ENCODE measurements at places on chromosomes 6 and 20.

DNA sequence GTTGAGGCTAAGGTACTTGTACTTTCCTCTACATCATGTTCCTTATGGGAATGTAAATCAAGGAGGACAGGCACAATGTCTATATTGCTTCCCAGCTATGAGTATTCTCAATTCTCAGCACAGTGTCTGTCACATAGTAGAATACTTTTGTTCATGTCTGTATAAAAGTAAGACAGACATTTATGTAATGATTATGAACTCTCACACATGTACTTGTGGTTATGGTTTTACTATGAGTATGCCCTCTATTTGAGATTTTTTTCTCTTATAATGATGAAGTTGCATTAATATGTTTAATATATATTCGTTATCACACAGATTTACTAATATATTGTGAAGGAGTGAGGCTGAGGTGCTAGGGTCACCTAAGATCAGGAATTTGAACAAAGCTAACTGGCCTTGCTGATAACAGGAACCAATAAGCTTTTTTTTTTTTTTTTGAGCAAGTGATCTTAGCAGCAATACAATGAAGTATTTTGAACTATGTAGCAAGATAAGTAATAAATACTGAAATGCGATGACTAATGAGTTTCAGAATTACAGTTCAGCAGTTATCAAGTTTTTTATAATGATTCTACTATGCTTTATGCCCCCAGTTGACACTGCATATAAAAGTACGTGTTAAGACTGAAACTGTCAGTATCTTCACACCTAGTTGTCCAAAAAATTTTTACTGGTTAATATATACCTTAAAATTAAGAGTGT lies 623.1 kb downstream of the HTR1B start:
- DNase-seq = no peak

DNA sequence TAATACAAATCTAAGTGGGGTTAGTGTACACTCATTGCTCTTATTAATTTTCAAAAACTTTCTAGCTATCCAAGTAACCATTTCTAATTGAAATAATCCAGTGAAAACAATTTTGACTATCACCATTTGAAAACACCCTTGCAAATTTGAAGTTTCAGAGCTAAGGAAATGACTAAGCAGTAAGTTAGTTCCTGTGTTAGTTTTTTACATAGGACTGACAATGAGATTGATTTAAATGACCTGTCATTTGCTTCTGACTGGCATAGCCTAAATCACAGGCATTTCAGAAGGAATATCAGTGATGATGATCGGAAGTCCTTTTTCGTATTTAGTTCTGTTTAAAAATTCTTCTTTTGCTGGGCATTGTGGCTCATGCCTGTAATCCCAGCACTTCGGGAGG lies 27.0 kb downstream of the STK4 start:
- DNase-seq = no peak

GRCh38 chr20:46252352-46253091 lies 55.8 kb downstream of the CDH22 start:
- DNase-seq = no peak

- peak; percentile 45 for DNase-seq
These were observed 40.1 kb downstream of the ILRUN start for GRCh38 chr6:34656378-34657036.

- DNase-seq = no peak
These were observed 6.7 kb downstream of the TCEA2 start for GRCh38 chr20:64069614-64070243.

DNA sequence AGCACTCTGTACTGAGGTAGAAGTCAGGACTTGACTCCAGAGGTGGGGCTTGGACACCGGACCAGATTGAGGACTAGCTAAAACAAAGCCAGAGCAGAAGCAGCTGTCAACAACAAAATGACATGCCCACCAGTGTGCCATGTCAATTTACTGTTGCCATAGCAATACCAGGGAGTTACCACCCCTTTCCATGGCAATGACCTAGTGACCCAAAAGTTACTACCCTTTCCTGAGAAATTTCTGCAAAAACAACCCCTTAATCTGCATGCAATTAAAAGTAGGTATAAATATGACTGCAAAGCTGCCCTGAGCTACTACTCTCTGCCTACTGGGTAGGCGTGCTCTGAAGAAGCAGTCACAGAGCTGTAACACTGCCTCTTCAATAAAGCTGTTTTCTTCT lies 21.0 kb downstream of the MAP3K5 start:
- no peak for DNase-seq

GRCh38 chr6:163199371-163199770 lies 215.1 kb upstream of the QKI start:
- DNase-seq = no peak

GRCh38 chr20:17538517-17539170 lies 7.5 kb upstream of the BFSP1 start:
- DNase-seq = peak; percentile 16

DNA sequence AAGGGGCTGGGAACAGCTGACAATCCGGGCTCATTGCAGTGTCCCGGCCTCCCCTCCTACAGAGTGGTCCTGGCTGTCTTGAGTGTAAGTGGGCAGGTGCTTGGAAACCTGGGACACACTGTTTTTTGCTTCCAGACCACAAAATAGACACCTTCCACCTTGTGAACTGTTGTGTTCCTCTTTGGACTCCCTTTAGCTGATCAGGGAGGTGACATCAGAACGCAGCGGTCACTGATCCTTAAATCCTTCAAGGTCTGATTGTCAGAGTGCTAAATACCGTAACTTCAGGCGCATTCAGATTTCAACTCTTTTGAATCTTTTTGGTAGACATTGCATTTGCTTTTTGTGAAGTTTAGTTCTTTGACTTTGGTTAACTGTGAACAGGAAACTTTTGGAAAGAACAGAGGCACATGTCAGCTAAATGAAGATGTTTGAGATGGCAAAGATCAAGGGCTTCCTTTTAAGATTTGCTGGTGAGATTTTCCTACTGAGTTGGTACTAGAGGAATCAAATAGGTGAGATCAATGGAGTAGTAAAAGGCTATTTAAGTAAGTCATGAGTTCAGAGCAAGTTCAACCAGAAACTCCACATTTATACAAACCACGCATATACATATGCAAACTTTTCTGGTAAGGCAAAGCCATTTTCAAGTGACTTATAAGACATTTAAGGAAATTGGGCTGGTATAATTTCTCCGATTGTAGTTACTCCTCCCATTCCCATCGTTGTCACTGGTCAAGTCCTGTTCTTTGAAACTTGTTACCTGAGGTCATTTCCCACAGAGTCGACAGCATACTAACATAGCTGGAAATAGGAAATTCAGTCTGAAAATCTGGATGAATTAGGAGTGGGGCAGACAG lies 6.3 kb downstream of the PPP1R3G start:
- DNase-seq = no peak

- DNase-seq = no peak
These were observed 21.0 kb downstream of the SULF2 start for GRCh38 chr20:47764154-47764733.

- no peak for DNase-seq
These were observed 11.5 kb upstream of the HLA-B start for GRCh38 chr6:31368461-31368860.

DNA sequence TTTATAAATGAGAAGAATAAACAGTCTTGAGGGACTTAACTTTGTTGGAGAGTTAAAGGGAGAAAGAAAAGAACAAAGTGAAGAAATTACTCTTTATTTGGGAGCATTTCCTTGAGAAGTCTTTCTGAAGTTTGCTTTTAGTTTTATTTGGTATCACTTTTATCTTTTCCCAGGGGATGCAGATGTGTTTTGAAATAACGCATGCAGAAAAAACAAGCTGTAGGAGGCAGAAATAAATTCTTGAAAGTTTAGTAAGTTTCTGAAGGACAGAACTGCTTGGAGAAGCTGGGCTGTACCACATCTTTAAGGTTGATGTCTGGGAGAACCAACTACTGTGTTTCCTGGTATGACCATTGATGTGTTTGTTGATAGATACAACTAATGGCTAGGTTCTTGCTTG lies 75.0 kb downstream of the PLCB4 start:
- DNase-seq = no peak

DNA sequence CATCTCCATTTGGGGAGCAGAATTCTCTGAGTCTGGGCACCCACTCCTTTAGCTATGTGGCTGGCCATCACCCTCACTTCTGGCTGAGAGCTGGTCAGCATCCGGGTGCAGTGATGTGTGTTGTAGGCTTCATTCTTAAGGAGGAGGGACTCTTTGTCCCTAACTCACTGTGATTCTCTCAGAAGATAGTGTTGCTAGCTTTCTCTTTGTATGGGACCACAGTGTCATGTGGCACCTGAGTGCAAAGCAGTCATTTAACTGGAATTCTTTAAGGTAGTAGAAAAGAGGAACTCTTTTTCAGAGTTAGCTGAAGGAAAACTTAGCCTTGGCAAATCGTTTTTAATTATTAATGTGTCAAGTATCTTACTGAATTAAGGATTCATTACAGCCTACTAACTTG lies 165.9 kb downstream of the JARID2 start:
- DNase-seq = no peak

- no peak for DNase-seq
These were observed 5.1 kb downstream of the CDKAL1 start for GRCh38 chr6:20539387-20539786.

DNA sequence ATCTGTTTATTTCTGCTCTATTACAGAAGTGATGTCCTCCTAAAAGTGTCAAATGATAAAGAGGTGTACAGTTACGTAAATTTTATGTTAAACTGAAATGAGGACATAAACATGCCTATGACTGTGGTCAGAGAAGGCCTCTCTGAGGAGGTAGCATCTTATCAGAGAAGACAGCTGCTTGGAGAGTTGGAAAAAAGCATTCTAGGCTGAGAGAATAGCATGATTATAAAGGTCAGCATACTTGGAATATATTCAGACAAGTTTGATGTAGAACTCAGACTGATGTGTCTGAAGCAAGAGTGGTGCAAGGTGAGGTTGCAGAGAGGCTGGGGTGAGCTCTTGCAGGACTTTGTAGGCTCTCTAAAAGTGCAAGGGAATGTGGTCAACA lies 3.1 kb upstream of the PCNA start:
- DNase-seq = no peak

GRCh38 chr20:58907320-58908137 lies 55.0 kb downstream of the GNAS start:
- DNase-seq = peak; percentile 61

DNA sequence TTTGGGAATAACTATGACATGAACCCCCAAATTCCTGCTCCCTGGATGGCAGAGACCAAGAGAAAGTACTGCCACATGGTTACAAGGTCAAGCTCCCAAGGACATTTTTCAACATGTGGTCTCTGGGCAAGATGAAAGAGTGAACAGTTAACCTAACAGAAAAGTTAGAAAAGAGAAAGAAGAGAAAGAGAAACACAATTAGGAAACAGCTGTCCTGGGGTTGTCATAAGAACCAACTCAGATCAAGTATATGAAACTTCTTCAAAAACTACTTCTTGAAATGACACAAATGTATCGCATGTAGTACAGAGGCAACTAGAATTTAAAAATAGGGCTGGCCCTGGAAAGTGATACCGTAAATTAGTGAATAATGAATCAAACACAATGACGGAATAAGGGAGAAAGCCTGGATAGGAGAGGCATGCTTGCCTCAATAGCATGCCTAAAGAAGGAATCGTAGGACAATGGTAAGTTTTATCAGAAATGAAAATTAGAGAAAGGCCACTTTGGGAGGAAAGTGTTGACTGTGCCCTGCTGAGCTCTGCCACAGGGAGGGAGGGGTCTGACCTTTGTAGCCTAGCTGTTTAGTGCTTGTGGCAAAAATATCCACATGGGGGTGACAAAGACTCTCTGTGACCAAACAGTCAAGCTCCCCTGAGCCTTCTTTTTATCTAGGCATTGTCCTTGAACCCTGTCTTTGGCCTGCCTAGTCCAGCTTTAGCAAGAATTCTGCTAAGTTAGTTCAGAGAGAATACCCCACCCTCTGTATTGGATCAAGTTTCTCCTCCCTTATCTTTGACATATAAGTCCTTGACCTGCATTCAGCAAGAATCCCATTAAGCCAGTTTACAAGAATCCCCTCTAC lies 4.3 kb upstream of the DCBLD1 start:
- DNase-seq = peak; percentile 14

DNA sequence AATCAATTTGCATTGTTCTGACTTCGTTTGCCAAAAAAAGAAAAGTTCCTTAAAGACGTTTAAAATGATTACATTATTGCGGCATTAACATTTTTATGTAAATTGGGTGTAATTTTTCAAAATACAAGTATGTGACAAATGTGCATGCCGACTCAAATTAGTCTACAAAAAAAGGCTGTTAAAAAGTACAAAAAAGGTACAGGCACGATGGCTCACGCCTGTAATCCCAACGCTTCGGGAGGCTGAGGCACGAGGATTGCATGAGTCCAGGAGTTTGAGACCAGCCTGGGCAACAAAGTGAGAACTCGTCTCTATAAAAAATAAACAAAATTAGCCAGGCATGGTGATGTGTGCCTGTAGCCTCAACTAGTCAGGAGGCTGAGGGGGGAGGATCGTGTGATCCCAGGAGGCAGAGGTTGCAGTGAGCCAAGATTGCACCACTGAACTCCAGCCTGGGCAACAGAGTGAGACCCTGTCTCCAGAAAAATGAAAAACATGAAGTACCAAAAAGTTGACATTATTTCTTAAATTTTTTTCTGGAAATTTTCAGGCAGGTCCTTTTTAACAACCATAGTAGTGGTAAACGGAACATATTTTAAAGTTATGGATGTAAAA lies 90.2 kb downstream of the PTPN1 start:
- DNase-seq = no peak

- DNase-seq = no peak
These were observed 1.3 kb upstream of the OCSTAMP start for GRCh38 chr20:46551522-46552381.

- DNase-seq = no peak
These were observed 896.6 kb upstream of the MANEA start for GRCh38 chr6:94680669-94681212.
